ENCODE measurements at places on chromosomes 5 and 9.

- DNase-seq, result no peak
Observed at GRCh38 chr5:67035098-67035740, 161.4 kb downstream of the CD180 start.

DNA sequence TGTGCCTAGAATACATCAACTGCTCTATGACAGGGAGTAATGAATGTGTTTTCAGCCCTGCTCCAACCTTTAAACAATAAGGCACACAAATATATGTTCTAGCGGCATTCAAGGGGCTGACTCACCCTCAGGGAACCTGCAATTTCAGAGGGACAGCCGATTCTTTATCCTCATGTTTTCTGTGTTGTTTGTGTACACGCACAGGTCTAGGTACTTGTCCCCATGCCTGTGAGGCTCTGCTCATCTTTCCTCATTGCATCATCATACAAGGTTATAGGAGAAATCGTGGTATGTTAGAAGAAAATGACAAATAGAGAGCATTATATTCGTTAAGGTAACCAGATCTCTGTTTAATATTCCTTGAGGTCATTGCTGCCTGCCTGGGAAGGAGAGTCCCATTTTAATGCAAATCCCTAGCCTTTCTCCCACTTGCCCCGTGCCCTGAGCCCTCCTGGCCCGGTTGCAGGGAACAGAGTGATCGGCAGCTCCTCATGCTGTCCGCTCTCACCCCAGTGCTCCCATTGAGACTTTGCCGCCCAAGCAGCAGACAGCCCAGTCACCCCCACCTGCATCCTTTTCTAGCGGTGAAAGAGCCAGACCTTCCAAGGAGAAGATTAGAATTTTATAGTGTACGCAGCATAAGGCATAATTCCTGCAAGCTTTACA is 14.6 kb downstream of the MAP1B start:
- no peak for DNase-seq

DNA sequence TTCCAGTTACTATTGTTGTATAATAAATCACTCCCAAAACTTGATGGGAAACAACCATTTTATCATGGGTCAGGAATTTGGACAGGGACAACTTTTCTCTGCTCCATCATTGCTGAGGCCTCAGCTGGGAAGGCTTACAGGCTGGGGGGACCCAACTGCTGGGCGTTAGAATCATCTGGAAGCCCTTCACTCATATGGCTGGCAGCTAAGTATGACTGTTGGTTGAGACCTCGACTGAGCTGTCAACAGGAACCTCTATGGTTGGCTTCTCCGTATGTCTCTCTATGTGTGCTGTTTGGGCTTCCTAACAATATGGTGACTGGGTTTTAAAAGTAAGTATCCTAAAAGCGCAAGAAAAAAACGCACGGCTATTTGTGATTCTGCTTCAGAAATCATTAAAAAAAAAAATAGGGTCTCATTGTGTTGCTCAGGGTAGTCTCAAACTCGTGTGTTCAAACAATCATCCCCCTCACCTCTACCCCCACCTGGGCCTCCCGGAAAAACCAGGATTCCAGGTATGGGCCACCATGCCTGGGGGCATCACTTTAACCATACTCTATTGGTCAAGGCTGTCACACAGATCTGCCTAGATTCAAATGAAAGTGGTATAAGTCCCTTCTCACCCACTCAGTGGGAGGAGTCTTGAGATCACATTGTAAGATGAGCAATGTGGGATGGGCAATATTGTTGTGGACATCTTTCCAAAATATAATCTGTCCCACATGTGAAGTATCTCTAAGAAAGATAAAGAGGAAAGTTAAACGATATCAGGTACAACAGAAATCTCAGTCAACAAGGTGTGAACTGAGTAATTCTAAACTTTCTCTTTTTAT is 15.2 kb downstream of the FNBP1 start:
- no peak for DNase-seq

- DNase-seq, result no peak
Observed at GRCh38 chr5:622946-623522, 10.9 kb downstream of the CEP72 start.

DNA sequence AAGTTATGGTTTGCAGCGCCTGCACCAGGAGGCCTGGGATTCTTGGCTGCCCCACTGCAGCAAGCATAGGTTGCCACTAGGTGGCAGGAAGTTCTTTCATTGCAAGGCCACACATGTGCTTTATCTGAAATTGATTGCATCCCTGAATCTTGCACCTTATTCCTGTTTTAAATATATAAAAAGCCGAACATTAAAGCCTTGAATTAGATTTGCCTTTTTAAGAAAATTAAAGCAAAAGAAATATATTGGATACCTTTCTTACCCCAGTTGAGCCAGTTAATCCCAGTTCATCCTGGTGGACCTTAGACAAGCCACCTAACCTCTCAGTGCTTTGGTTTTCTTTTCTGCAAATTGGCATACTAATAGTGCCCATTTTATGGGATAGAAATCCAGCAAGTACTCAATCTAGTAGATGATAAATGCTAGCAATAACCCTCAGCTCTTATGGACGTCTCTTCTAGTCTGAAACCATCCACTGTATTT is 6.3 kb upstream of the TRMT10B start:
- DNase-seq, result no peak

DNA sequence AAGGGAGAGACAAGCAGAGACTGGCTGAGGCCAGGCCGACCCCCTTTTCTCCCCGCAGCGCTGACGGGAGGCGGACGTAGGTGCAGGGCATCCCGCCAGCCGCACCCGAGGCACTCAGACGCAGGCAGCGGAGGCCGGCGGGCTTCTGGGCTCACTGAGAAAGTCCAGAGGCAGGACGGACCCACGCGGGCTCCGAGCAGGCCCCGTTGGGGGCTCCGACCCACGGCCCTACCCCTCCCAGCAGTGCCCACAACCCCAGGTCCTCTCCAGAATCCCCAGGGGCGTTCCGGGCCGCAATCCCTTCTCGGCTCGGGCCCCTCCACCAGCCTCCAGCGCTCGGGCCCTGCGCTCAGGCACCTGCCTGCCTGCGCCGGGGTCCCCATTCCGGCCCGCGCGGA is 543 bp downstream of the MTMR12 start:
- DNase-seq, result peak; percentile 46

DNA sequence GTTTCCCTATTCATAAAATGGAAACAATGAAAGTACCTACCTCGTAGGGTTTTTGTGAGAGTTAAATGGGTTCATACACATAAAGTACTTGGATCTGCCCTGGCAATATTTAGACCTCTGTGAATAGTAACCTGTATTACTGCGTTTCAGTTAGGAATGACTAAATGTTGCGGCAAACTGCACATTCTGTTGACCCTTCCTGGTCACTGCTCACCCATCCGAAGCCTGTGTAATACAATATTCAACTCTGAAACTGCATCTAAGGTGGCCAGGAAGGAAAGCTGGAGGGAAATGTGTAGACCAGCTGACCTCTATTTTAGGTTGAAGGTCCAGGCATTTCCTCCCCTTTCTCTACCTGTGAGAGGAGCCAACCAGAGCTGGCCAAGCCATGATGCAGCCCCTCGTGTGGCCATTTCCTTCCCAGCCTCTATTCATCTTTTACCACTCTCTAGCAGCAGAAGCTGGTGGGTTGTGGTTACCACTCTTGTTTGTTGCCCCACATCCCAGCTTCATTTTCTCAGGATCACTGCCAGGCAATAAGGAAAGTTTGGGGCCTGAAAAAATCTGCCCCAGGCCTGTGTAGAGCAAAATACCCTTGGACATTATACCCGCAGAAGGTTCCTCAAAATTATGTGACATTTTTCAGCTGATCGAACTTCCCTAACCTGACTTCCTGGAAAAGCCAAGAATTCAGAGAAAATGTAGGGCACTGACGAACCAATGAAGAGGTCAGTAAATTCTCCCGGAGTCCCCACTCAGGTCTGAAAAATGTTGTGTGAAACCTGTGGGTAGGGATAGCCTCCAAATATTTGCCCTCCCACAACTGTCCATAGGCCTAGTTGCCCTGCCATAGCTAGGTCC is 20.5 kb upstream of the PDCD1LG2 start:
- DNase-seq, result no peak

DNA sequence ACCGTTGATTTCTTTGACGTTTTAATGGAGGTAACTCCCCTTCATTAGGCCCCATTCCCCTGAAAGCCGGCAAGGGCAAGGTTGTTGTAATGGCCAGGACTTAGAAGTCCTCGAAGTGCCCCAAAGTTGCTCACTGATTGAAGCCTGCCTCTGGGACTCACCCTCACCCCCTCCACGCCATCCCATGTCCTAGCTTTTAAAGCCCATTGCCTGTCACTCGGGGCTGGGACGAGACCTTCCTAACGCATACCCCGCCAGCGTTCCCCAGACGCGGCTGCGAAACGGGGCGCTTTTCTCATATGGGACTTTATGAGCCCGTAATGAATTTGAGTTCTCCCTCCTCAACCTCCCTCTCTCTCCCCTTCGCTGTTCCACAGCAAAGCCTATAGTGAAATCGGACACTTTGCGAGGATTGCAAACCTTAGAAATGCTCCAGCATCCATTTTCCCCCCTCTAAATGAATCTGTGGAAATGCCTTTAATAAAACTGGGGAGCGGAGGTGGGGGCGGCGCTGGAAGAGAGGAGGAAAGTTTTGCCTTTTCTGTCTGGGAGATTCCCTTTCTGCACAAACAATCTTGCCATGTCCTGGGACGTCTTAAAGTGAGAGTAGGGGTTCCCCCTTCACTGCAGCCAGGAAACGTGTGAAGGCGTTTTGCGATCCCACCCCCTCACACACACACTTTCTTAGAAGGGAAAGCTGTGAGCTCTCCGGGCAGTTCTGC is 1.5 kb downstream of the PAPPA start:
- DNase-seq, result peak; percentile 47

Data from SJSA1 (cell line).